C1 segment of cervical spinal cord (tissue), 14 donors: ENCODE measurements at places on chromosomes 4 and X.
A peak's percentile ranks its signal among the peaks of the same experiment; 100 is the strongest.

DNA sequence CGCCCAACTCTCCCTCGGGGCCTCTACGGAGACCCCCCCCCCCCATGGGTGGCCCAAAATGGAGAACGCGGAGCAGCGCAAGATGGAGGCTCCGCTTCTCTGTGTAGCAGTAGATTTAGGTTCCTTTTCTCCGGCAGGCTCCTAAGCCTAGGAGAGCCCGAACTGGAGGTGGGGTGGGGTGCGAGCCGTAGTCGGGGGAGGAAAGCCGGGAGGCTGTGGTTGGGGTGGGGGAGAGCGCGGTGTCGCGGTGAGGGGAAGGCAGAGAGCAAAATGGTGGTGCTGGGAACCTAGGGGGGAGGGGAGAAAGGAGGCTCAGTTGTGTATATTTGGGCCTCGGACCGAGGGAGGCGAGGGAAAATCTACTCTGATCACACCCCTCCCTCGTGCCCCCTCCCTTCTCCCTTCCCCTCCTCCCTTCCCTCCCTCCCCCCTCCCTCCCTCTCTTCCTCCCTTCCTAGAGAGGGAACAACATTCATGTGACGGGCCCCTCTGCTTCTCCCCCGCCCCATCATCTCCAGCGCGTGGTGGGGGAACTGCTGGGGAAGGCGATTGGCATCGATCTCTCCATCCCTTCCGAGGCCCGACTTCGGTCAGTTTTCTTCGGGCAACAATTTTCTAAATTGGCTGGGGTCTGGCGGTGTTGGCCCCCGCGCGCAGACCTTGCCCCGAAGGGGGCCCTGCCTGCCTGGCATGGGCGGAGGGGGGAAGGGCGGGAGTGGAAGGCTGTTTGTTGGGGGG, at the start of gene STAG2:
TSS of gene STAG2 (plus strand) at position 439 of the 738 bp plus-strand sequence. CDS start 60,922 bp downstream, outside the sequence.
- DNase-seq, result peak; percentile 66

- DNase-seq, result no peak
Observed at GRCh38 chr4:83207497-83208101, 77.0 kb downstream of the COQ2 start.

DNA sequence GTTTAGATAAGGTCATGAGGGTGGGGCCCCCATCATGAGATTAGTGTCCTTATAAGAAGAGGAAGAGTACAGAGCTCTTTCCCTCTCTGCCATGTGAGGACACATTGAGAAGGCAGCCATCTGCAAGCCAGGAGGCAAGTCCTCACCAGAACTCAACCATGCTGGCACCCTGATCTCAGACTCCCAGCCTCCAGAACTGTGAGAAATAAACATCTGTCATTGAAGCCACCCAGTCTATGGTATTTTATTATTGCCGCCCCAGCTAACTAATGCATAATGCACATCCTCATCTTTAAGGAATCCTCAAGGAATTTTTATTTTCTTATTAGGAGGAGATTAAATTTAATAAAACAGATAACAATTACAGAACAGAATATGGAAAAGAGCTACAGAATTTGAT, 16.7 kb upstream of the EXOSC9 start:
- DNase-seq, result no peak

DNA sequence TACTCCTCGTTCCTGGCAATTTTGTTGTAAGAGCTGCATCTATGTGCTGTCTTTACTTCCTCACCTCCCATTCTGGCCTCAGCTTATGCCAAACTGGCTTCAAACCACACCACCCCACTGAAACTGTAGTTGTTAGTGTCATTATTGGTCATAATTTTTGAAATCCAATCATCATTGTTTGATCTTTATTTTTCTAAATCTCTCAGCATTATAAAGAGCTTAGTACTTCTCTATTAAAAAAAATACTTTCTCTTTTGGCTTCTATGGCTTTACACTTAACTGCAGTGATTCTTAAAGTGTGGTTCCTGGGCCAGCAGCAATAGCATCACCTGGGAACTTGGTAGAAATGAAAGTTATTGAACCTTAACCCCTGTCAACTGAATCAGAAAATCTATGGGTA, 83.5 kb upstream of the GRPR start:
- DNase-seq, result no peak

- DNase-seq, result peak; percentile 45
Observed at GRCh38 chrX:73563738-73564068, 706 bp downstream of the CHIC1 start.

DNA sequence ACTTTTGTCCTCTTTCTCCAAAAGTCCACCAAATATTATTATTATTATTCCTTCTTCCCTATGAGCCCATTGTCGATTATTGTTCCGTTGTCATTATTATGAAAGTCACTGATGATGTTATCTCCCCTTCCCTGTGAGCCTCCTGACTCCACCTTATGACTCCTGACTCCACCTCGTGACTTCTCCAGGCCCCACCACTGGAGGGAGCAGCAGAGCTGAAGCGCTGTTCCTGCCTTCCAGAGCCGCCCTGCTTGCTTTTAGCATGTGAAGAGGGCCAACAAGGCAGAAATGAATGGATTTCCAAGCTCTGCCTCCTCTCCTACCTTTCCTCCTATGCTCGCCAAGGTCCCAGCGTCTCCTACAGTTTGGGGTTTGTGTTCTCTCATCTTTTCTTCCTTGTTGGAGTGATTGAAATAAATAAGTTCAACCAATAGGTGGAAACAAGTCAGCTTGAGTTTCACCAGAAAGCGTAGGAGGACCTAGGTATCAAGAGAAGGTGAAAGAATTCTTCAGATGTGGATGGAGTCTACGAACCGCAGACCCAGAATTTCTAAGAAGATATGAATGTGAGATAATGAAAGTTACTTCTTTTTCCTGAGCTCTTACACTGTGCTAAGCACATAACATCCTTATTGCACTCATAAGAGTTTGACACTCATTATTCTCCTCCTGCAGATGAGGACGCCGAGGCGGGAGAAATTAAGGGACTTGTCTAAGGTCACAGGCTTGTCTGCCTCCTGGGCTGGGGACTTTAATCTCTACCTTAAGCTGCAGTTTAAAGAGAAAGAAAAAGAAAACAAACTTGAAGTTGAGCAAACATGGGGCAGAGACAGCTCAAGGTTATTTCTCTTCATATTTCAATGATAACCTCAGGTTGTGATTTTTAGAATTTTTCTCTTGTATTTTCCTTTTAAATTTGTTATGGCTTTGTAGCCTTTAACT, 26.1 kb downstream of the IGSF1 start:
- no peak for DNase-seq

DNA sequence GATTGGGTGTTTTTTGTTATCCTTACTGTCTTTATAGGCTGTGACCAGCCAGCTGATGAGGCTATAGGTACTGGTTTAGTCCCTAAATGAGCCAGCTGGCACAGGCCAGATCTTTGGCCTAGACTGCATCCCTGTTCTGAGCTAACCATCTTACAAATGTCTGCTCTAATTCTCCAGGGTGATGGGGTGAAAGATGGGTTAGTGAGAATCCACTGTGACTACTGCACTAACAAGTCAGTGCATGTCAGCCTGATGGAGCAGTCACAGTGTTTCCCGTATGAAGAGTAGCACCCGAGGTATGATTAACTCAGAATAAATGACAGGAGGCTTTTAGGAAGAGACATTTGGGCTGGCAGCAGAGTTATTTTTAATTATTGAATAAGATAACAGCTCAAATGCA, 181.0 kb downstream of the DCTD start:
- no peak for DNase-seq

GRCh38 chr4:33437406-33437805, 2717.2 kb downstream of the PCDH7 start:
- no peak for DNase-seq

DNA sequence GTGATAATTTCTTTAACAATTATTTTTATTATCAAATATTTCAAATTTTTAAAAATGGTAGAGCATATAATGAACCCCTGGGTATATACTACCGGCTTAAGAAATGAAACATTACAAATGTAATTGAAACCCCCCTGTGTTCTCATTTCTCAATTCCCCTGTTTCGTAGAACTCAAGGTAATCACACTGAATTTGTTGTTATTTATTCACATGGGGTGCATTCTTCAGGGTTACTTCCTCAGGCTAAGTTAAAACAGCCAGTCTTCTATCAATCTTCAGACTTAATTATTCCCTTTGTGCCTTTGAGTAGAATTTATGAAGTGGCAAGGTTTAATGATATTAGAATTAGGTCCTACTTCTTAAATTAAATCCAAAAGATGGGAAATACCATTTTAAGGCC, 128.2 kb downstream of the ANAPC10 start:
- no peak for DNase-seq

DNA sequence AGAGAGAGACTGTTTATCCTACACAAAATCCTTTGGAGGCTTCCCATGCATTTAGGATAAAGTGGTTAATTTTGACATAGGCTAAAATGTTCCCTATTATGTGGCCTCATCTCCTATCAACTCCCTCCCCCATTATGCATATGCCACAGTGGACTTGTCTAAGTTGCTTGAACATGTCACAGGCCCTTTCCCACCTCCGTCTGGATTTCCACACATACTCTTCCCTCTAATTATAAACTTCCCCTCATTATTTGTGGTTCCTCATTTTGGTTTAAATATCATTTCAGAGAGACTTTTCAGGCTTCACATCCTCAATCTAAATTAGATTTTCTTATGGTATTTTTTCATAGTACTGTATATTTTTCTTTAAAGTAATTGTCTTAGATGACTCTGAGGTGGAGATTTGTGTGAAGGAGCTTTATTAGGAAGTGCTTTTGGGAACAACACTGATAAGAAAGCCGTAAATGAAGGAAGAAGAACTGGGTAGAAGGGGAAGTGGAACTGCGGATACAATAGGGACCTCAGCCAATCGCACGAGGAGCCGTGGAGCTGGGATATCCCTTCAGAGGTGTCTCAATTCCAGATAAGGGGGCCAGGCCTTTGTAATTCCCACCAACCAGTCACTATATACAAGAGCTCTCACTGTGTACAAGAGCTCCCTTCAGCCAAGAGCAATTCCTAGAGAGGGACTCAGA, 7.9 kb downstream of the C4orf17 start:
- no peak for DNase-seq

DNA sequence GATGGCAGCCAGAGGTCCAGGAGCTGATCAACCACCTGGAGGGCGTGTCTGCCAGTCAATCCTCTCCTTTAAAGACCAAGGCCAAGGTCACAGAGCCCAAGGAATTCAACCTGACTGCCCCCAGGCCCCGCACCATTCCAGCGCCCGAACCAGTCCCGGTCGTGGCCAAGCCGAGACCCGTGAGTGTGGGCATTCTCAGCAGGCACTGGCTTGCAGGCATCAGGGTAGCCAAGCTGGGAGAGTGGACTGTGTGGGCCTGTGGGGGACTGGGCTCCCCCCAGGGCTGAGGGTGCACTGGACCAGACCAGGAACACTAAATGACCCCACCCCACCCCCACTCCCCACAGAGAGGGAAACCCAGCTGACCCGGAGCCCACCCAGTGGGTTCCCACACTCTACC, 23.8 kb upstream of the RNF4 start:
- DNase-seq, result no peak

- no peak for DNase-seq
Observed at GRCh38 chrX:97065973-97066372, 182.3 kb downstream of the RPA4 start.

DNA sequence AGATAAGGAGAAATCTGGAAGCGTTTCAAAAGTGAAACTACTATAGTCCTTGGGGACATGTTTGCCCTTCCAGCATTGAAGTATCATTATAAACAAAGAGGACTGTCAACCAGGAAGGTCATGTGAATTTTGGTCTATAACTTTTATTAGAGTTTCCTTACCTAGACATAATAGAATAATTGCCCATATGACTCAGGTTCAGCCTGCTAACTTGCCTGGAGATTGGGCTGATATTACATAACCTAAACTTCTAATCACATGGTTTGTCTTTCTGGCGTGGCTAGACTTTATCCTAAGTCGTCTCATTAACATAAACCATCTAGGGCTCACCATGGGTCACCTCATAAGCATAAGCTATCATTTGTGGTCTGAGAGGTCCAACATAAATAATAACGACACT, 775.9 kb downstream of the CENPC start:
- no peak for DNase-seq

- DNase-seq, result peak; percentile 58
Observed at GRCh38 chr4:177441061-177441802, 1.0 kb downstream of the AGA start.
